Activated naive CD4-positive, alpha-beta T cell treated with anti-CD3 and anti-CD28 coated beads for 36 hours (primary cell): ENCODE measurements at places on chromosomes 12 and 14.

DNA sequence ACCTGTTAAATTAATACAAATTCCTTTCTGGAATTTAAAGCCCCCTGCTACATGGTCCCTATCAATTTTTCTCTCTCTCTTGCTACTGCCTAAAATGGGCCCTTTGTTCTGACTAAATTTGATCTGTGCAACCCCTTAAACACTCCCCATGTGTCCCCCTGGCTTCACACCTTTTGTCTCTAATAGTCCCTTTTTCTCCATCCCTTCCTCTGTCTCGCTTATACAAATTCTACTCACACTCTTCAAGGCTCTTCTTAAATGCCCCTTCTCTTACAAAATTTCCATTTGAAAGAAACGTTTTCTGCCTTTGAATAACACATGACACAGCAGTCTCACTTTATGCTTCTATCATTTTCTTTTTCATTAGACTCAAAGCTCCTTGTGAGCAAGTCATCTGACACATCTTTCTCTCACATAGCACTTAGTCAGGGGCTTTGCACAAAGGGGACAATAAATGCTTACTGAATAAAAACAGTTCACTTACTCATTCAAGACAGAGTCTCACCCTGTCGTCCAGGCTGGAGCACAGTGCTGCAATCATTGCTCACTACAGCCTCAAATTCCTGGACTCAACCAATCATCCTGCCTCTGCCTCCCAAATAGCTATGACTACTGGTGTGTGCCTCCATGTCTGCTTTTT lies 41.5 kb upstream of the NR2C1 start:
- DNase-seq, result no peak

DNA sequence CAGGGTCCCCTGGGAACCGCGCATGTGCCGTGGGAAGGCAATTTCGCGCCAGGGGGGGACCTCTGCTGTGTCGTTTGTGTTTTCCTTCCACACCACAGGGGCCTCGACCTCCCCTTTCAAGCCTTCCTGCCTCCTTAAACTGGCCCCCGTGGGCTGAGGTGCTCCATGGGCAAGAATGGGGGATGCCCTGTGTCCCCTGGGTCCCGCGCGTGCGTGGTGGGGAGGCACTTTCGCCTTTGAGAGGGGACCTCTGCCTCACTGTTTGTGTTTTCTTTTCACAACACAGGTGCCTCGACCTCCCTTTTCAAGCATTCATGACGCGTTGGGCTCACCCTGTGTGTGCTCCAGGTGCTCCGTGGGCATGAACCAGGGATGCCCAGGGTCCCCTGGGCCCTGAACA lies 348.8 kb downstream of the ALG10 start:
- DNase-seq, result no peak

DNA sequence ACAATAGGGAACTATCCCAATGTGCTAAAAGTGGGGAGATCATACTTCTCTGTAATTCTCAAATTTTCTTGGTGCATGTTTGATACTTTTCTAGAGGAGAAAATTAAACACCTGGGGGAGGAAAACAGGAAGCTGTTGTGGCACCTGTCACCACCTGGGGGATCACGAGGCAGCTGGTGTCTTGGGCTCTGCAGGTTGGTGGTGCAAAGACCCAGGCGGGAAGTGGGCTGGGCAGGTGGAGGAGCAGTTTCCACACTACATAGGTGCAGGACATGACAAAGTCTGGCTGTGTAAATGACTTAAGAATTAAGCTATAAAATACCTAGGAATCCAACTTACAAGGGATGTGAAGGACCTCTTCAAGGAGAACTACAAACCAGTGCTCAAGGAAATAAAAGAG lies 23.2 kb downstream of the PEX5 start:
- no peak for DNase-seq

DNA sequence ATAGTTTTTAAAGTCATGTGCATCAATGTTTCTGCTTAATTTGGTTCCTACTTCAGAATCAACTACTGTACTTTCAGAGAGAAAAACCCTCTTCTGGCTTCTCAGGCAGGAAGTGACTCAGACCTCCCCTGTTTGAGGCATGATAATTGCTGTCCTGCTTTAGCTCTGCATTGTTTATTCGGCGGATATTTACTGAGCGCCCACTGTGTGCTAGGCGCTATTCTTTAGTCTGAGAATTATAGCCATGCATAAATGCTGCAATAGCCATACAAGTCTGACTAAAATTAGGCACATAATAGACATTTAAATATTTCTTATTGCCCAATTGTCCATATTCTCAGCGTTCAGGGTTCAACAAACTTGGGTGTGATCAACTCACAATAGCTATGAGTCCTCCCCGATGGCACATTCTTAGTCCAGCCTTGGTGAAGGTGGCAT lies 6.1 kb upstream of the AMIGO2 start:
- peak; percentile 63 for DNase-seq
